Psoas muscle (tissue), 8 donors: ENCODE measurements at places on chromosomes 2 and 18.

DNA sequence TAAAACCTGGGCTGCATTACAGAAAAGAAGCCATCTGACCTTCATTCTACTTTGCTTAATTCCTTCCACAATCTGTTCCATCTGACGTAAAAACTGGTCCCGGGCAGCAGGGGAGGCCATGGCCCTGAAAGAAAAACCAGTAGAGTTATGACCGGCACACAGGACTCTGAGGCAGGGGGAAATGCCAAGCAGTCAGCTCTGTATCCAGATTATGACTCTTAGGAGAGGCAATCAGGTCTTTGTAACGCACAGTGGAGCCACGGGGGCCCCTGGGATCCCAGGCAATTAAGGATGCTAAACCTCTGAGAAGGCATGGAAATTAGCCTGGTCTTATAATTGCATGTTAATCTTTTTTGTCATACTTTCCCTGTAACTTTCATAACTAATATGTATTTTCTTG is 78.4 kb downstream of the CCDC93 start:
- H3K4me1 ChIP-seq: peaks cover 21% of the 10 kb centered on the region
- H3K4me3 ChIP-seq: no peak overlapping the region
- no peak overlapping the region for H3K27ac ChIP-seq
- H3K36me3 ChIP-seq: peaks cover 17% of the 10 kb centered on the region
- no peak for DNase-seq

- no peaks in the 10 kb centered on the region for H3K27me3 ChIP-seq
- DNase-seq: no peak
- H3K4me3 ChIP-seq: no peak overlapping the region
- H3K4me1 ChIP-seq: peaks cover 5% of the 10 kb centered on the region
- H3K36me3 ChIP-seq: no peaks in the 10 kb centered on the region
- H3K27ac ChIP-seq: no peak overlapping the region
Measured at GRCh38 chr2:28074137-28074536, 183.6 kb downstream of the BABAM2 start.

DNA sequence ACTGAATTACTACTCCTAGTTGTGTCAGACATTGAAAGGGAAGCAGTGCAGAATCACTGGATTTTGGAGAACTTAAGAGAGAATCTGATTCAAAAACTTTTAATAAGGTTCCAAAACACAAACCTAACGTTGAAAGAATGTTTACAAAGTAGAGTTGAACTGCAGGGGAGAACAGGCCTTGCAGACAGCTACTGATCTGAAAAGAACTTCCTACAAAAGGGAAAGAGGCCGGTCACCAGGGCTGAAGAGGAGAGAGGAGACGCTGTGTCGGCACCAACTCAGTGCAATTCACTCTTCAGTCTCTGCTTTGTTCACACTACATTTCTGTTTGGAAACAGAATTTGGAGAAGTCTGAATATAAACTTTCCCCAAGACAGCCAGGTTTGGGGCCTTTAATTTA is 124.0 kb downstream of the GAREM1 start:
- H3K27me3 ChIP-seq: no peaks in the 10 kb centered on the region
- no peaks in the 10 kb centered on the region for H3K36me3 ChIP-seq
- no peak for DNase-seq
- H3K4me1 ChIP-seq: peaks cover 22% of the 10 kb centered on the region
- no peak overlapping the region for H3K27ac ChIP-seq

DNA sequence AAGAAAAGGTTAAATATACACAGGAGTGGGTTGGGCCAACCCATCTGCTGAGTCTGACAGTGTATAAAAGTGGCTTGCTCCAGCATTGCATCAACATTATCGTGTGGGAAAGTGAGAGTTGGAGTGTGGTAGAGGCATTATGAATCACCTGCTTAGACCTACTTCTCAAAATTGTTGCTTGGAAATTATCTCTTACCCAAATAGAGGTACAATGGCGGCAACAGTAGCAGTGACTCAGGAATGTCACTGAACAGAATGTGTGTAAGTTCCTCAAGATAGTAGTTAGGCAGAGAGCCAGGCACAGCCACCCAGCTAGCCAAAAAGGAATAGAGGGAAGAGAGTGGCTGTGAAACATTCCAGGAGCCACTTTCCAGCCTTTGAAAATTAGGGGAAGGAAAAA is 616.0 kb downstream of the NUP35 start:
- DNase-seq: no peak
- H3K27ac ChIP-seq: no peak overlapping the region
- no peaks in the 10 kb centered on the region for H3K27me3 ChIP-seq
- no peaks in the 10 kb centered on the region for H3K36me3 ChIP-seq

- H3K27ac ChIP-seq: no peak overlapping the region
- H3K4me1 ChIP-seq: no peaks in the 10 kb centered on the region
- no peaks in the 10 kb centered on the region for H3K27me3 ChIP-seq
- H3K36me3 ChIP-seq: no peaks in the 10 kb centered on the region
Measured at GRCh38 chr18:22975508-22975907, 42.4 kb downstream of the RBBP8 start.
